ENCODE measurements at places on chromosomes 5 and 9.

DNA sequence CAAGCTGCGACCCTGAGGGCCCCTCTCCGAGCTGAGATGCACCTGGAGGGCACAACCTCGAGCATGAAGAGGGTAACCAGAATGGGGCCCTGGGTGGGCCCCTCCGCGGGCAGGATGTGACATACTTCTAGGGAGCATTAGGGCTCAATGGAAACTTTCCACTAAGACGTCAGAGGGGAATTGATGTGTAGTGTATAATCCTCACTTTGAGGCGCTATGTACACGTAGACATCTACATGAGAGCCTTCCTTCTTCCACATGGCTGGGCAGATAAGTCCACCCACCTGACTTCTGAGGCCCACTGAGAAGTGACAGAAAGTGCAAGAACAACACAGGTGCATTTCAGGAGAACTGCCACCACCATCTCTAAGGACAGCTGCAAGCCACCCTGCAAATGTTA is 61.0 kb downstream of the DAP start:
- no peak for DNase-seq

DNA sequence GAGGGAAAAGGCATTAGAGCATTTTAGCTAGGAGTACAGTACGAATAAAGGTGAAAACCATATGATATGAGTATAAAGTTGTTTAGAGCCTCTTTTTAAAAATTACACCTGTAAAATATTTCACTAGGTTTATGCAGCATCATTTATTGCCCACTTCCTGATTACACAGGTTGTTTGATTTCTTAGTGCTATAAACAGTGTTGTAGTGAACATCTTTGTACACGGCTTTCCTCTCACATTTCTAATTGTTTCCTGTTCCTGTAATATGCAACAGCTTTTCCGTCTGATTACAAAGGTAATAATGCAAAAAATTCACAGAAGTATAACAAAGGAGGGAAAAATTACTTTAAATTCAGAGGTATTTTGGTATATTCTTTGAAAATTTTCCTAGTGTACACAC is 13.0 kb downstream of the STOM start:
- no peak for DNase-seq

DNA sequence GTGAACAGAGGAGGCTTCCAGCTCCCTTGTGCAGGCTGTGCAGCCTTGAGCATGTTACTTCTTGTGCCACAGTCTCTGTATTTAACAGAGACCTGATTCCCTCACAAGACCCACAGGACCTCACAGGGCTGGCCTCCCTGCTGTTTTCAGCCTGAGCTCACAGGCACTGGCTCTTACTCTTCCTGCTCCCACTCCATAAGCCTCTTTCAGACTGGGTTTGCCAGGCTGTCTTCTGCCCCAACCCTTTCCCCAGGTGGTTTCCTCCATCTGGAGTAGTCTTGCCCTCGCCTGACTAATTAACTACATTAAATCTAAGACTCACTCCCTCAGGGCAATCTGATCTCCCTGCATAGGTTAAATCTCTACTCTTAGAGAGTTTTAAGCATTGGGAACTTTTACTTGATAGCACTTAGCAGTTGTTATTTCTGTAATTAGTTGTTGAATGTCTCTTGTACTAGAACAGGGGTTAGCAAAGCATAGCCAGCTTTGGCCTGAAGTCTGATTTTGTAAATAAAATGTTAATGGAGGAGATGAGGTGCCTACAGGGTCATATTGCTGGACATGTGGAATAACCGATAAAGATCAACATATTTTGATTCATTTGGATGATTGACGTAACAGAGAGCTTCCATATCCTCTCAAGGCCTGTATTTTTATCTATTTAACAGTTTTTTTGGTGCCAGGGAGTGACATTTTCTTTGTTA is 28.6 kb upstream of the SPATA31E1 start:
- DNase-seq, result no peak

GRCh38 chr5:124056991-124057723 is 545.2 kb downstream of the CSNK1G3 start:
- DNase-seq, result peak; percentile 93

- no peak for DNase-seq
These were observed 174.8 kb downstream of the FAM114A2 start for GRCh38 chr5:153863951-153864350.

DNA sequence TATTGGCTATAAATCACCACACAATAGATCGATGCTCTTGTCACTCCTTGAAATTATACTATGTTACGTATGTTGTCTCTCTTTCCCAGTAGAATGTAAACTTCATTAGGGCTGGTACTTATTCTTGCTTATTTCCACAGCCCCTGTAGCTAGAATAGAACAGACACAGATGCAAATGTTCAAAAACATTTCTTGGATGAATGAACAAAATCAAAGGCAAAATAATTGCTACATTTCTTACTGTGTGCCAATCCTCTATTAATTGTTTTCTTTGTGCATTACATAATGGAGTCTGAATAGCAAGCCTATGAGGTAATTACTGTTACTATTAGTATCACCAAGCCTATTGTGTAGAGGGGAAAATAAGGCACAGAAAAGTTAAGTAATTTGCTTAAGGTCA is 725 bp upstream of the OR13C2 start:
- DNase-seq, result peak; percentile 12

- peak; percentile 83 for DNase-seq
These were observed 1.9 kb upstream of the SQSTM1 start for GRCh38 chr5:179818746-179819295.

GRCh38 chr5:56803025-56803424 is 12.3 kb upstream of the MAP3K1 start:
- DNase-seq, result no peak

- DNase-seq, result peak; percentile 3
These were observed 40.1 kb downstream of the GRIA1 start for GRCh38 chr5:153530357-153531143.

GRCh38 chr9:75139201-75139600 is 50.9 kb downstream of the OSTF1 start:
- DNase-seq, result no peak

- no peak for DNase-seq
These were observed 234.2 kb upstream of the DMAC1 start for GRCh38 chr9:8033794-8034193.

DNA sequence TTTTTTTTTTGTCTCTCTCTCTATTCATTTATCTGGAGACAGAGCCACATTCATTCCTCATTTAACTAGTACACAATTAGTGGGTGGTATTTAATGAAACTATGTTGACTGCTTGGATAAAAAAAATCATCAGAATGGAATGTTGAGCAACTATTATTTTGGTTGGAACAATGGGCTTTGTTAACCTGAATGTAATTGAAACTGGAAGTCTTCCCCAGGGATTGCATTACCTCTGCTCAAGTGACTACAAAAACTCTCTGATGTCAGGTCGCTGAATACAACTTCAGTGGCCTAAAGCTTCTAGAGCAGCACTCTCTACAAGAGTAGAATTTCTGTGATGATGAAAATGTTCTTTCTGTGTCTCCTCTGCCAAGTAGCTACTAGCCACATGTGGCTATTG is 295.8 kb downstream of the DEPDC1B start:
- DNase-seq, result no peak

- DNase-seq, result no peak
These were observed 85.9 kb downstream of the RASGRF2 start for GRCh38 chr5:81046041-81046440.

GRCh38 chr5:28403846-28404245 is 1365.5 kb upstream of the CDH9 start:
- DNase-seq, result peak; percentile 70

GRCh38 chr5:78755822-78756429 is 107.4 kb upstream of the LHFPL2 start:
- DNase-seq, result no peak

DNA sequence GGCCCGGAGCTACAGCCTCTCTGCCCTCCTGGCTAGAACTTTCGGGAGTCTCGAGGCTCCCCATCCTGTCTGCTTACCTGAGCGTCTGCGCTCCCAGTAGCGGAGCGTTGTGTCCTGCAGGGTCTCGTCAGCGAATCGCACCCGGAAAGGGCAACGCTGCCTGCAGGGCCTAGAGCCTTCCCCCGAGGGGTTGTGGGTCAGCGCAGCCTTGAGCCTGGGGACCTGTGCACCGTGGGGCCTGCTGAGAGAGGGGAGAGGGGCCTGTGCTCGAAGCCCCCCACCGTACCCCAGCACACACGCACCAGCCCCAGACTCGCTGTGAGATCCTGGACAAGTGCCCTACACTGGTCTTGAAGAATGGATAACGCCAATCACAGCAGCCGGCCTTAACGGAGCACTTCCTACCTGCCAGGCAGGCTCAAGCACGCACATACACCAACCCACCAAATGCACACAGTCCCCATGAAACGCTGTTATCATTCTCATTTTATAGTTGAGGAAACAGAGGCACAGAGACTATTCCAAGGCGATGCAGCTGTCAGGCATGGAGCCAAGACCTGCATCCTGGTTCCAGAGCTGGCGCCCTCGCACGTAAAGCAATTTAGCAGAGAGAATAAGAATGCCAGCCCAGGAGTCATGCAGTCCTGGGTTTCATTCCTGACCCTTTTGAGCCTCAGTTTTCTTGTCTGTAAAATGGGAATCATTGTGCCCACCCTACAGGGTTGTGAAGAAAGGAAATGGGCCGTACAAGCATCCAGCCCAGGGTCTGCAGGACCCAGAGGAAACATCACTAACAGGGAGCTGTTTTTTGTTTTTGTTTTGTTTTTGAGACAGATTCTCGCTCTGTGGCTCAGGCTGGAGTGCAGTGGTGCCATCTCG is 5.3 kb downstream of the C9orf50 start:
- DNase-seq, result no peak

DNA sequence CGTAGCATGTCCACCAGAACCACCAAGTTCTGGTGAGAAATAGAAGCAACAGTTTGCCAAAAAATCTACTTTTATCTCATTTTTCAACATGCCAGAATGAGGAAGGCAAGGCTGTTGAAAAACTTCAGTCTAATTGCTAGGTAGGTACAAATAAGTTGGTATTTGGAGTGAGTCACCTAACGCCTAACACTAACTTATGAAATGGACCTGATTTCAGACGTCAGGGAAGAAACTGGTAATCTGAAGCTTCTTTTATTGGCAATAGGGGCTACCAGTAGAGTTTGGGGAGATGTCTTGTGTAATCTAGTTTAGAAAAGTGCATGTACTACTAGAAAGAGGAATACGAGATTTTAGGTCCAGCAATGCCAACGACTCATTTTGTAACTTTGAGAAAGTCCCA is 4.4 kb upstream of the PDE6A start:
- DNase-seq, result no peak

GRCh38 chr5:99331061-99331460 is 402.3 kb upstream of the CHD1 start:
- peak; percentile 79 for DNase-seq

- DNase-seq, result no peak
These were observed 2.7 kb upstream of the LARS1 start for GRCh38 chr5:146185161-146185560.

- DNase-seq, result peak; percentile 1
These were observed 10.4 kb upstream of the PPARGC1B start for GRCh38 chr5:149719666-149720065.

GRCh38 chr5:123371575-123372179 is 51.5 kb downstream of the CEP120 start:
- DNase-seq, result no peak

DNA sequence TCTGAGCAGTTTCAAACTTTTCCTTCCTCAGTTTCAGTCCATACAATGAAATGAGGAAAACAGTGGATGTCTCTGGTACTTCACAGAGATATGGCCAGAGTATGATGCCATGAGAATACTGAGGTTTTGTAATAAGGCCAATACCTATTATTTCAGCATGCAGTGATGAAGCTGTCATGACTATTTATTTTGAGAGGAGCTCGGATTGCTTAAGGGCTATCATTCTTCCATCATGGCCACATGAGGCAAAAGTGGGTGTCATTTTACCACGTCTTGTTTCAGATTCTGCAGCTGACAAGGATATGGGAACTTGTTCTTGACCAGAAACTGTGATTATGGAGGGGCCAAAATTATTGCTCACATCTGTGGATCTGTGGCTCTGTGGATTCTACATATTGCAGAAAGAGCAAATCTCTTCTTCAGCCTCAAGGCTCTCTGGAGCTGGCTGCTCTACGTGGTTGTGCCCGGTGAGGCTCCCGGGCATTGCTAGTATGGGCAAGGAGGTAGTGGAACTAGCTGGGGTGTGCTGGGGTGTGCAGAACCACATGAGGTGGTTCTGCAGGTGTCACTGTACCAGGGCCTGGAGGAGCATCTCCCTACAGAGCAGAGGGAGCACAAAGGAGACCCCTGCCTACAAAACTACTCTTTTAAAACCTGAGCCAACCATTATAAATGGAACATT is 180.3 kb downstream of the SEMA6A start:
- DNase-seq, result no peak

GRCh38 chr9:70120834-70121510 is 77.3 kb downstream of the MAMDC2 start:
- no peak for DNase-seq

- DNase-seq, result no peak
These were observed 45.4 kb downstream of the MARCHF11 start for GRCh38 chr5:16134204-16134603.

DNA sequence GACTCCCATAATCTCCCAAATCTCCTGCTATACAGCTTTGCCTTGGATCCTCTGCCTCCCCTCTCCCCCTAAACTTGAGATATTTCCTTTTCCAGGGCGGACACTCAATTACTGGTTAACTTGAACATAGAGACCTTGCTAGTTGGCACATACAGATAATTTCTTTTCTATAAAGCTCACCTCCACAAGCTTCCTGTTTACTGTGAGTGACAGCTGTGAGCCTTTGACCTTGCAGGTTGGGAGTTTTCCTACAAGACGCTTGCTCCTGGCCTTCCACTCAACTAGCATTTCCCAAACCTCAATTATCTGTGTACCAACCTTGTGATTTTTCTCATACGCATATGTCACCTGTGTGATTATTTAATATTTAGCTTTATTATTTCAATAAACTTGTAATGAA is 114.5 kb downstream of the GNA14 start:
- no peak for DNase-seq

GRCh38 chr5:66777868-66778267 is 181.7 kb downstream of the MAST4 start:
- no peak for DNase-seq

GRCh38 chr9:3828495-3828894 is 302.7 kb upstream of the RFX3 start:
- DNase-seq, result no peak

Data from NCI-H146 (cell line).